Peyer's patch (tissue), 4 donors: ENCODE measurements at places on chromosomes 5 and 9. TPM values are rescaled to one million over a fixed set of nuclear protein-coding genes. Genes with fewer than 3 reads are reported as not detected.

The NR6A1 gene
- 43.0 TPM for total RNA-seq

The CTNND2 gene
- total RNA-seq = 0.18 TPM

The DEPDC1B gene
- 11.7 TPM for total RNA-seq

The IL5 gene
- not detected for total RNA-seq

The HCN1 gene
- total RNA-seq = not detected

The TTC16 gene
- not detected for total RNA-seq

The ANKRD31 gene
- total RNA-seq = not detected

The ST8SIA4 gene
- total RNA-seq = 27.2 TPM

The NEUROG1 gene
- total RNA-seq = not detected

The GPBP1 gene
- 75.5 TPM for total RNA-seq

The BARHL1 gene
- total RNA-seq = not detected

The AK8 gene
- not detected for total RNA-seq

The INSL4 gene
- not detected for total RNA-seq

The GOLM1 gene
- total RNA-seq = 52.7 TPM

The NDST1 gene
- total RNA-seq = 80.9 TPM

The SH2D3C gene
- 4.4 TPM for total RNA-seq

The IFNA2 gene
- total RNA-seq = not detected

The CA9 gene
- 6.3 TPM for total RNA-seq

The ADAMTSL1 gene
- 26.4 TPM for total RNA-seq
